Activated T-cell treated with anti-CD3 and anti-CD28 coated beads for 48 hours (primary cell): ENCODE measurements at places on chromosomes 5 and 9.

DNA sequence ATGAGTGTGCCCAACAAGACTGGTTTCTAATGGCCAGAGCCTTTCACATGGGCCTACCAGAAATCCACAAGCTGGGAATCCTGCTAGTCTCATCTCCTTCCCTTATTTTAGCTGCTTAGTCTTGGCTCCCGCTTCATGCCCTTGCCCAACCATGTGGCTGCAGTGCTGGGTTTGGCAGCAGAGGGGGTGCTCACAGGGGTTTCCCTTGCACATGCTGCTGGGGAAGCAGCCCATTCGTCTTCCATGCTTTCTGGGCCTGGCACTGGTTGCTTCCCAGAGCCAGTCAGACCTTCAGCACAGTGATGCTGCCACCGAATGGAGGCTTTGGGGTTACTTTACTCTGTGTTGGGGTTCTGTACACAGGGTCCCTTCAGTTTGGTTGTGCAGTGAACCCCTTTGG lies 26.3 kb downstream of the SLC46A2 start:
- DNase-seq: no peak

GRCh38 chr9:114180696-114181606 lies 25.6 kb downstream of the COL27A1 start:
- no peak for DNase-seq

GRCh38 chr9:135515083-135515951 lies 5.9 kb upstream of the LCN1 start:
- DNase-seq: no peak

- DNase-seq: no peak
Observed at GRCh38 chr9:69472101-69472620, 147.1 kb downstream of the ENTREP1 start.

- DNase-seq: no peak
Observed at GRCh38 chr5:115500225-115500624, 44.4 kb downstream of the FEM1C start.

DNA sequence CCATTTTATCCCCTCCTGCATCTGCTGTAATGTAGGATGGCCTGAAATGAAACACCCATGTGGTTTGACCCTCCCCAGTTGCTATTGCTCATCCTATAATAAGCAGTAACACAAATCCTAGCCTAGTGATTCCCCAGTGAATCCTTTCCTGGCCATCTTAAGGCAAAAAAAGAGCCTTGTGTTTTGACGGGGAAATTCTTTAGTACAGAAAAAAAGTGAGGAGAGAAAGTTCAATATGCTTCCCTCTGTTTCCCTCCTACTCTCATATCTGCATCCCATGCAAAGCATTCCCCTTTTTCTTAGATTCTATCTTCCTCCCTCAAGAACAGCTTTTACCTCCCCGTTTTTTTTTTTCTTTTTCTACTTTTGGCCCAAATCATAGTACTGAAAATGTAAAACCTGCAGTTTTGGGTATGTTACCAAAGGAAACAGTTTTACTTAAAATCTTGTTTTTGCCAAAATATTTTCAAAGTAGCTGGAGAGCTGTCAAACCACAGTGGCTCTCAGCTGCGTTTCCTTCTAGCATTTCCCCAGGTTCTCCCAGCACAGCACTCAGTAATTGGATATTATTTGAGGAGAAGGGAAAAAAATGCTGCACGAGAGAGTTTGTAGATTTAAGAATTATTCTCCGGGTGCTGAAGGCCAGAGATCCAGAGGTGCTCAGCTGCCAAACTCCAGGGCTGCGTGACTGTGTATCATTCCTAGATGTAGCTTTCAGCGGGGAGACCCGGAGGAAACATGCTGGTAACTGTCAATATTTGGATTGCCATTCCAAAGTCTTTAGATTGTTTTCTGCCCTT lies 321.4 kb downstream of the NPR3 start:
- DNase-seq: no peak

- no peak for DNase-seq
Observed at GRCh38 chr5:3392306-3392939, 203.2 kb upstream of the IRX1 start.

GRCh38 chr5:11494340-11494739 lies 409.9 kb downstream of the CTNND2 start:
- DNase-seq: no peak

GRCh38 chr9:114155263-114155994 lies at the start of gene COL27A1:
Gene COL27A1 (plus strand): TSS chr9:114155537. CDS start chr9:114155951, 414 bp downstream.
- DNase-seq: peak; percentile 83

DNA sequence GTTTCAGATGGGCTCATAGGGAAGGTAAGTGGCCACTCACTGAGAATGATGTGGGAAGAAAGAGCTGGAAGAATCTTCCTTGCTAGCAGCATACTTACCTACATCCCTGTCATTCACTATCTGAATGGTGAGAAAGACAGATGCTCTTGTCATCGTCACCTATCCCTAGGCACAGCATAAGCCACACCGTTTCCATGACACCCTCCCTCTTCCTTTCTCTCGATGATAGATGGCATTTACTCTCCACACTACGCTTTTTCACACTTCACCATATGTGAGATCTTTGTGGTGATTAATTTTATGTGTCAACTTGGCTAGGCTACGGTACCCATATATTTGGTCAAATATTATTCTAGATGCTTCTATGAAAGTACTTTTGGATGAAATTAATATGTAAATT lies 44.4 kb upstream of the FER start:
- DNase-seq: no peak

GRCh38 chr5:73451224-73452130 lies 2.9 kb upstream of the FOXD1 start:
- DNase-seq: peak; percentile 73

- no peak for DNase-seq
Observed at GRCh38 chr9:109417585-109418544, 80.2 kb downstream of the PTPN3 start.

GRCh38 chr5:166354332-166354731 lies 1937.1 kb upstream of the WWC1 start:
- no peak for DNase-seq

GRCh38 chr9:117448066-117448465 lies 33.2 kb upstream of the ASTN2 start:
- no peak for DNase-seq

- no peak for DNase-seq
Observed at GRCh38 chr9:128149951-128150593, 819 bp downstream of the LCN2 start.

- DNase-seq: no peak
Observed at GRCh38 chr9:83656032-83656680, 33.2 kb downstream of the IDNK start.

GRCh38 chr5:132907161-132907560 lies 33.7 kb downstream of the LEAP2 start:
- DNase-seq: no peak

DNA sequence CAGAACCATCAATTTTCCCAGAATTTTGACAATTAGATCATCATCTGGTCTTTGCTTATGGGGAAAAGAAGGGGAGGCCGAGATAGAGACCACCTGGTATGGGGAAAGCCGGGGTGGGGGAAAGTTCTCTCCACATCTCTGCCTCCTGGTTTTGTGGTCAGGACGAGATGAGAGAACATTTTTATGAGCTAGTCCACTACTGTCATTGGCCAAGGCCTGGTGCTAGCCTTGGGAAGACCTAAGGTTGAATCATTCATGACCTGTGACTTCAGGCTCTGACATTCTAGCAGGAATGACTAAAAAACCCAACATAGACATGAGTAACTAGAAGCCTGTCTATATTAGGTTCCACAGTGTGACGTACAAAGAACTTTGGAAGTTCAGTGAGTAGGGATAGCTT lies 135.2 kb downstream of the PTTG1 start:
- DNase-seq: no peak

DNA sequence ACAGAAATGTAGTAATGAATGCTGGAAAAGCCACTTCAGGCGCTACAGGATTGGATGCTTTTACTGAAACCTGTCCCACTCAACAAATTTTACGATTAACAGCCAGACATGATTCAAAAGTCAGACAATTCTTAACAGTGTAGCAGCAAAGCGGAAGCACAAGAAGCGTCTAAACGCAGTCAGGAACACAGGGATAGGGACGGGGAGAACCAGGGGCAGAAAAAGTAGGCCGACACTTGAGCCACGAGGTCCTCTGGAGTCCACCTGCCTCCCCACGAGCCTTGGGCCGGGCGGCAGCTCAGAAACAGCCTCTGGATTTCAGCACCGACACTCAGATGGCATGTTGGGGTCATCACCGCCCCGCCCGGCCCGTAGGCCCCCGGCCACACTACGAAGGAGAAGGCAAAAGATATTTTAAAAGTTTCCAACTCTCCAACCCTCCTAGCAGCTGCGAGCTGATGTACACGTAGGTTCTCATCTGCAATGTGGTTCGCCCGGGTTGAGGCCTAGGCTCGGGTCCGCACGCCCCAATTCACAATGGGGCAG lies 615 bp downstream of the RACK1 start:
- no peak for DNase-seq

- DNase-seq: no peak
Observed at GRCh38 chr9:134548185-134548584, 93.4 kb upstream of the COL5A1 start.

GRCh38 chr5:115666023-115666422 lies 40.2 kb upstream of the TMED7 start:
- DNase-seq: no peak

DNA sequence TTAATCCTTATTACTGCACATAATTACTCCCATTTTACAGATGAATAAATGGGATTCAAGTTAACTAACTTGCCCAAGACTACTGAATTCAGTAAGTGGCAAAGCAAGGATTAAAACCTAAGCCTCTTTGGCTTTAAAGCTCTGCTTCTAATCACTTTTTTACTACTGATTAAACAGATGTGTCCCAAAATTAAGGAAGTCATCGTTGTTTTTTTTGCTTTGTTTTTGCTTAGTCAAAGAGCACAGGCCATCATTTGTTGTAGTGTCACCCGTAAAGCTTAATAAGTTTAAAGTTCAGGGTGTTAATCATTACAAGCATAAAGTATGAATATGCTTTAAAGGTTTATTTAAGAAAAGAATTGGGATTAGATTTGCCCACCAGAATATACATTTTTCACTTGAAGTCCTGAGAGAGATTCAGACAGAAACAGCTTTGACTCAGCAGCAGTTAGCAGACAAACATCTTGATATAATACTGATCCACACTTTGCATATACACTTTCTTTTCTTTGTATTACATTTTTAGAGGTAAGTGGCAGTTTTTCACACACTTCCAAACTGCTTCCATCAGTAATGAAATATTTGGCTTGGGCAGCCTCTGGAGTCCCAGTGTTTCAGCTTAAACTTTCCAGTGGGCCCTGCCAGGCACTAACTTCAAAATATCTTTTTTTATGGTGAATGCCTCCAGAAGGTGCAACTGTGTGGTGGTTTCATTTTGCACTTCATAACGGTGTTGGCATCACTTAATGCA lies 52.7 kb downstream of the PIK3R1 start:
- DNase-seq: no peak

DNA sequence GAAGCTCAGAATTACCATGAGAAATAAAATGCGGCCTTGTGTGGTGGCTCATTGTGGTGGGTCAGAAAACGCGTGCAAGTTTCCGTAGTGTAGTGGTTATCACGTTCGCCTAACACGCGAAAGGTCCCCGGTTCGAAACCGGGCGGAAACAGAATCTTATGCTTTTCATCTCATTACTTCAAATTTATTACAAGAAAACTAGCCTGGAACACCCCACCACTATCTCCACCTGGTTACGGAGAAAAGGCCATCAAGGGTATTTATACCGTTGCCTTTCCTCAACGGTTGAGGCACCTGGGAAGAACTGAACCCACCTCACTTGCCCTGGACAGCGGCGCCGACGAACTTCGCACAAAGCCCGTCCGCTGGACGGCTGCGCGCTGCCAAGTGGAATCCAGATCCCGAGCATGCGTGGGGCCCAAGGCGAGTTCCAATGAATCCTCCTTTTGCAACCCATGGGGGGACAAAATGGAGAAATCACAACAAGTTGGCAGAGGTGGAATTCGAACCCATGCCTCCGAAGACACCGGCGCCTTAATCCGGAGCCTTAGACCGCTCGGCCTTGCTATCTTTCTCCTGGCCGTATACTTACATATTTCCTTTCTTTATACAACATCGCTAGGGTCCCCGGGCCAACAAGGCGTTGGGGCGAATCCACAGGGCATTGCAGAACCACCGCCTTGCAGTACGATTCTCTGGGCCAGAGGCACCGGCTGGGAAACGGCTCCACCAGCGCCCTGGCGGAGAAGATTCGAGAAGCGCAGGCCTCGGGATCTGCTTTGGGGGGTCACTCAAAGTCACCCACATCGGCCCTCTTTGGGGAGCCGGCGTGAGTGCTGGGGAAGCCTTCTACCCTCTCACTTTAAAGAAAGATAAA lies 16.9 kb downstream of the OR2V2 start:
- DNase-seq: no peak
